ENCODE measurements at places on chromosomes 11 and 22. TPM values are rescaled to one million over a fixed set of nuclear protein-coding genes. Genes with fewer than 3 reads are reported as not detected.

- H3K4me3 ChIP-seq = no peak overlapping the region
- peak overlapping the region; percentile 76 for H3K27ac ChIP-seq
- no peaks in the 10 kb centered on the region for H3K27me3 ChIP-seq
- H3K36me3 ChIP-seq = no peaks in the 10 kb centered on the region
- no peaks in the 10 kb centered on the region for H3K4me1 ChIP-seq
Observed at GRCh38 chr22:50257041-50257440, 4.4 kb downstream of the MAPK12 start.

GRCh38 chr22:48885271-48885918 lies 942.3 kb downstream of the BRD1 start:
- no peaks in the 10 kb centered on the region for H3K36me3 ChIP-seq
- H3K27me3 ChIP-seq = no peaks in the 10 kb centered on the region
- DNase-seq = no peak
- H3K4me1 ChIP-seq = no peaks in the 10 kb centered on the region
- no peak overlapping the region for H3K27ac ChIP-seq

GRCh38 chr11:69011624-69012091 lies 1.4 kb downstream of the MRGPRF start:
- H3K27ac ChIP-seq = peak overlapping the region; percentile 82
- H3K4me3 ChIP-seq = peak overlapping the region; percentile 45
- H3K4me1 ChIP-seq = no peaks in the 10 kb centered on the region
- no peaks in the 10 kb centered on the region for H3K36me3 ChIP-seq
- no peaks in the 10 kb centered on the region for H3K27me3 ChIP-seq

GRCh38 chr11:79794484-79795393 lies 353.9 kb upstream of the TENM4 start:
- H3K27me3 ChIP-seq = no peaks in the 10 kb centered on the region
- no peaks in the 10 kb centered on the region for H3K36me3 ChIP-seq
- H3K4me3 ChIP-seq = no peak overlapping the region
- no peaks in the 10 kb centered on the region for H3K4me1 ChIP-seq
- no peak overlapping the region for H3K27ac ChIP-seq

DNA sequence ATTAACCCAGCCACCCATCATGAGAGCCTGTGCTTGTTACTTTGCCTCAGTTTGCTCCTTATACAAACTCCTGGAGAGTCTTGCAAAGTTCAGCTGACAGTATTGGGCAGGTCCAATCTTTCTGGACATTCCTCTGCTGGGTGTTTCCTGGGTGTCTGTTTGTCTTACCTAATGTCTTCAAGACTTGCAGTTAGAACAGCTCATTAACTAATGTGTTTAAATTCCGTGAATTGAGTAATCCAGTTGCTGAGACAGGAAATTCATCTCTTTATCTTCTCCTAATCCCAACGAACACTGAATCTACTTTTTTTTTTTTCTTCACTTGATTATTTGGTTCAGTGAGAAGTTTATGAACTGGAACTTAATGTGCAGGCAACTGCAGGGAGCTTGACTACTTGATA lies 20.6 kb downstream of the BCO2 start:
- H3K27ac ChIP-seq = no peak overlapping the region
- no peak overlapping the region for H3K4me3 ChIP-seq
- H3K4me1 ChIP-seq = no peaks in the 10 kb centered on the region
- DNase-seq = no peak
- H3K27me3 ChIP-seq = no peaks in the 10 kb centered on the region

- no peaks in the 10 kb centered on the region for H3K27me3 ChIP-seq
- no peak for DNase-seq
- no peaks in the 10 kb centered on the region for H3K4me1 ChIP-seq
- no peak overlapping the region for H3K4me3 ChIP-seq
Observed at GRCh38 chr11:44404301-44404700, 94.4 kb upstream of the ALX4 start.

GRCh38 chr11:81573367-81573766 lies 1160.3 kb downstream of the FAM181B start:
- no peak overlapping the region for H3K27ac ChIP-seq
- H3K36me3 ChIP-seq = no peaks in the 10 kb centered on the region
- no peaks in the 10 kb centered on the region for H3K27me3 ChIP-seq

DNA sequence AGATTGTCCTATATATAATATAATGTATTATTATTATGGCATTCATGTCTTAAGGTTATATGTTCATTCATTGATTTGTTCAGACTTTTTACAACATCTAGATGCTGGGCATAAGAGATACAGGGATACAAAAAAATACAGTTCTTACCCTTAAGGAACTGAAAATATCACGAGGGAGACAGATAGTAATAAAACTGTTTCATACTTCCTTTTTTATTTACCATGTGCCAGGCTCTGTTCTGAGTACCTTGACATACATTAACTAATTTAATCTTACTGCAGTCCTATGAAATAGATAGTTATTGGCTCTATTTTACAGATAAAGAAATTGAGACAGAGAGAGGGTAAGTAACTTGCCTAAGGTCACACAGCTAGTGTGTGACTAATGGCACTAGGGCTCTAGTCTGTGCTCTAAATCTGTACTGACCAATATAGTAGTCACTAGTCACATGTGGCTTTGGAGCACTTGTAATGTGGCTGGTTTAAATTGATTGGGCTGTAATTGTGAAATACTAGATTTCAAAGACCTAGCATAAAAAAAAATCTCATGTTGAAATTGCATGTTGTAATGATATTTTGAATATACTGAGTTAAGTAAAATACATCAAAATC lies 21.3 kb downstream of the TRIM44 start:
- no peak overlapping the region for H3K27ac ChIP-seq
- no peak overlapping the region for H3K4me3 ChIP-seq
- H3K36me3 ChIP-seq = peaks cover 8% of the 10 kb centered on the region
- peaks cover 13% of the 10 kb centered on the region for H3K4me1 ChIP-seq

- H3K4me1 ChIP-seq = no peaks in the 10 kb centered on the region
- no peak overlapping the region for H3K4me3 ChIP-seq
- no peak overlapping the region for H3K27ac ChIP-seq
- DNase-seq = no peak
- H3K27me3 ChIP-seq = no peaks in the 10 kb centered on the region
Observed at GRCh38 chr11:1228101-1228821, 5.4 kb downstream of the MUC5B start.

DNA sequence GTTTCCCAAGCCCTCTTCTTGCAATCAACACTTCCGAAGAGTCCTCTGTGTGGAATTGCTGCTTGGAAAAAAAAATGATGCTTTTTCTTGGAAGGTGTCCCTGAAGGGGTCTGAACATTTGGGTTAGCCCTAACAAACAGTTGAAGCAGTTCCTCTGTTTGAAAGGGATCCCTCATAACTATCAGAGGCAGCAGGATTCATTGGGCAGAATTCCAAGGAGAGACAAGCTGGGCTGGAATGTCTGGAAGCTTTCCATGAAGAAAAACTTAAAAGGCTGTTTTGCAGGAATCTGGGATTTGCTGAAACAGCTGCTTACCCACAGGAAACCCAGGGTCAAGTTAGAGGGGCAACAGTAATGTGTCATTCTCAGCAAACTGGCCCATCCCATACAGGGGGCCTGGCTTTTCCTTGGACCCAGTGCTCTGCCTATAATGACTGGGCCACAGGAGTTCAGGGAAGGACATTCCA lies 3.1 kb downstream of the CSNK2A3 start:
- no peak overlapping the region for H3K27ac ChIP-seq
- no peaks in the 10 kb centered on the region for H3K27me3 ChIP-seq
- H3K36me3 ChIP-seq = no peaks in the 10 kb centered on the region
- H3K4me1 ChIP-seq = peaks cover 45% of the 10 kb centered on the region
- no peak for DNase-seq

DNA sequence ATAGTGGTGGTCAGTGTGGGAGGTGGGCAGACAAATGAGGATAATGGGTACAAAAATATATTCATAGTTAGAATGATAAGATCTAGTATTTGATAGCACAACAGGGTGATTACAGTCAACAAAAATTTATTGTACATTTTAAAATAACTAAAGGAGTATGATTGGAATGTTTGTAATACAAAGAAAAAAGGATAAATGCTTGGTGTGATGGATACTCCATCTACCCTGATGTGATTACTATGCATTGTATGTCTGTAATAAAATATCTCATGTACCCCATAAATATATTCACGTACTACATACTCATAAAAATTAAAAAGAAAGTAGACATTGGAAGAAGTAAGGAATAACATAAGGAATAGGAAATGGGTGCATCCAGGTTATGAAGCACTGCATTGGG lies 15.4 kb downstream of the RRP8 start:
- no peak for DNase-seq
- peaks cover 14% of the 10 kb centered on the region for H3K36me3 ChIP-seq
- H3K27ac ChIP-seq = no peak overlapping the region
- H3K27me3 ChIP-seq = no peaks in the 10 kb centered on the region
- no peaks in the 10 kb centered on the region for H3K4me1 ChIP-seq

GRCh38 chr22:28498044-28498443 lies 181.6 kb downstream of the TTC28 start:
- no peak overlapping the region for H3K4me3 ChIP-seq
- no peaks in the 10 kb centered on the region for H3K27me3 ChIP-seq
- no peaks in the 10 kb centered on the region for H3K36me3 ChIP-seq
- no peaks in the 10 kb centered on the region for H3K4me1 ChIP-seq

DNA sequence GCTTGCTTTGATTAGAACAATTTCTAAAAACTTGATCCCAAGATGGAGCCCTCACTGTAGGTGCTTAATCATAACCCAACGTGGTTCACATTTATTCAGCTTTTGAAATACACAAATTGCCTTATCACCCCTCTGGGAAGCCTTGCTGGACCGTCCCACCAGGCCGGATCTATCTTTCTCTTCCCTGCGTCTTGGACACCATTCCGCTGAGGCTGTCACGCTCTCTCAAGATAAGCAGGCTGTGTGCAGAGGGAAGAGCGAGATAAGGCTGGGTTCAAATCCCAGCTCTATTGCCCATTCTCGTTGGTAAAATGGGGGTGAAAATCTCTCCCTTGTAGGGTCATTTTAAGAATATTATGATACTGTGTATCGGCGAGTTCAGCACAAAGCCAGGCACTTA lies 20.5 kb upstream of the TP53I11 start:
- H3K36me3 ChIP-seq = no peaks in the 10 kb centered on the region
- H3K4me3 ChIP-seq = no peak overlapping the region
- peaks cover 19% of the 10 kb centered on the region for H3K4me1 ChIP-seq
- H3K27me3 ChIP-seq = no peaks in the 10 kb centered on the region
- H3K27ac ChIP-seq = no peak overlapping the region
- no peak for DNase-seq

Gene WT1
- total RNA-seq = 8.1 TPM

Gene RFPL1
- not detected for total RNA-seq
